CD4-positive, alpha-beta T cell treated with Interleukin-15 for 1 hour (primary cell): ENCODE measurements at places on chromosomes 16 and 17.

DNA sequence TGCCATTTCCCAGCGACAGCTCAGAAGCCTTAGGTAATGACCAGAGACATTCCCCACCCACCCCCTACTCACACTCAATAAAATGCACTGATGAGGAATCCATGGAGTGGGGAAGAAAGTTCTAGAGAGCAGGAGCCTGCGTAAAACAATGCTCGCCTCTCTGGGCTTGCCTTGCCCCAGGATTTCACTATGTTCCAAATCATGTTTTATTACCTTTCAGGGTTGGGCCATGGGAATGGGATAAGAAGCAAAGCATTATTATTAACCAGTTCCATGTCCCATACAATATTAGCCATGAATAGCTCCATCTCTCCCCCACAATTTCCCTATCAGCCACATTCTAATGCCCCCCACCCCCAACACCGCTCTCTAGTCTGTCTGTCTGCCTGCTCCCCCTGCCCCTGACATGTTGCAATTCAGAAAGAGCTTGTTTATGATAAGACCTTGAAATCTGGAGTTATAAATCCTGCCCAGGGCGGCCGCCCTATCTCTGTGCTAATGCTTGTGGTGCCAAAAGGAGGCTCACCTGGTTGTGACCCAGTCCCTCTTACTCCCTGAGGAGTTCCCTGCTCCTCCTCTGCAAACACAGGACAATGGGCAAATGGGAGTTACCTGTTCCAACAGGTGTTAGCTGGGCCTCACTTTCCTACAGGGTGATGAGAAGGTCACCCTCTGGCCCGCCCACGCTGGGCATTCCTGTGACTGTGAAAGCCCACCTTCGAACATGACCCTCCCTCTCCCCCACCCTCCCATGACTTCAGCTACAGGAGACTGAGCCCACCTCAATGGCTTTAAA is 28.0 kb upstream of the DDX52 start:
- no peak for DNase-seq

- no peak for DNase-seq
These were observed 2.2 kb downstream of the TOX3 start for GRCh38 chr16:52544703-52545102.

DNA sequence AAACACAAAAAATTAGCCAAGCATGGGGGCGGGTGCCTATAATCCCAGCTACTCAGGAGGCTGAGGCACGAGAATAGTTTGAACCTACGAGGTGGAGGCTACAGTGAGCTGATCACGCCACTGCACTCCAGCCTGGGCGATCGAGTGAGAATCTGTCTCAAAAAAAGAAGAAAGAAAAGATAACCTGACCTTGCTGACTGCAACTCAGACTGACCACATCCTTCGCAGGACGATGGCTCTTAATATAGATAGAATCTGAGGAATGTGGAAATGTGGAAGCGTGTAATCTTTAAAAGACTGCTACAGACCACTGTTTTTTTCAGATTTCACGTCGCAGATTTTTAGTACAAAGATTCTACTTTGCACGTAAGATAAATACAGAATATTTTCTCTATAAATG is 37.8 kb downstream of the KLHDC4 start:
- no peak for DNase-seq

GRCh38 chr16:11178424-11178823 is 77.6 kb downstream of the SOCS1 start:
- no peak for DNase-seq
